PC-9 (cell line): ENCODE measurements at places on chromosomes 2 and 18. TPM values are rescaled to one million over a fixed set of nuclear protein-coding genes. Genes with fewer than 3 reads are reported as not detected.
A peak's percentile ranks its signal among the peaks of the same experiment; 100 is the strongest.

GRCh38 chr2:33645861-33646260 is 46.8 kb upstream of the FAM98A start:
- no peak for DNase-seq

KCNS3 gene
- 28.8 and 34.9 TPM in 2 replicates for total RNA-seq

DNA sequence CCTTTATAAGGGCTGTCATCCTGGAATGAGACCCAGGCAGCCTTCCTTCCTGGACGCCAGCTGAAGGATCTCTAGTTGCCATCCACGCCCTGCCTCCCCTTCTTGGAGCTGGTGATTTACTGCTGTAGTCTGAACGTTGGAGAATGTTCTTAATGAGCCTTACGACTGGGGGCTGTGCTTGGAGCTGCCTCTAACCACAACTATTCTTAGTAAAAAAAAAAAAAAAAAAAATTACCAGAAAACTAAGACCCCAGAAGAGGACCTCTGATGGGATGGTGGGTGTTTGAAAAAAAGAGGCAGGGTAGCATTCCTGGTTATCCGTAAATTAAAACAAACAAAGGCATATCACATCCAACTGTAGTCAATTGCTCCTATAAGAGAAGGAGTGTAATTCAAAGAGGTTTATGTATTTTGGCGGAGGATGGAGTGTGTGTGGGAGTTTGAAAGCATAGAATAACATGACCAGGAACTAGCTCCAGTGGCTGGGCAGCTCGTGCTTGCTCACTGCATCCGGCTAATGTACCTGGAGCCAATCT is 105.4 kb downstream of the QPCT start:
- DNase-seq = no peak

DGKD gene
- 43.1 and 59.5 TPM in 2 replicates for total RNA-seq

- no peak for DNase-seq
Observed at GRCh38 chr2:27249159-27249890, 13.5 kb downstream of the SLC30A3 start.

MYCN gene
- total RNA-seq = not detected in 2 replicates

DSG4 gene
- total RNA-seq = not detected in 2 replicates

GPR55 gene
- not detected in 2 replicates for total RNA-seq

GRCh38 chr2:202910698-202911097 is 775 bp downstream of the WDR12 start:
- DNase-seq = no peak

DNA sequence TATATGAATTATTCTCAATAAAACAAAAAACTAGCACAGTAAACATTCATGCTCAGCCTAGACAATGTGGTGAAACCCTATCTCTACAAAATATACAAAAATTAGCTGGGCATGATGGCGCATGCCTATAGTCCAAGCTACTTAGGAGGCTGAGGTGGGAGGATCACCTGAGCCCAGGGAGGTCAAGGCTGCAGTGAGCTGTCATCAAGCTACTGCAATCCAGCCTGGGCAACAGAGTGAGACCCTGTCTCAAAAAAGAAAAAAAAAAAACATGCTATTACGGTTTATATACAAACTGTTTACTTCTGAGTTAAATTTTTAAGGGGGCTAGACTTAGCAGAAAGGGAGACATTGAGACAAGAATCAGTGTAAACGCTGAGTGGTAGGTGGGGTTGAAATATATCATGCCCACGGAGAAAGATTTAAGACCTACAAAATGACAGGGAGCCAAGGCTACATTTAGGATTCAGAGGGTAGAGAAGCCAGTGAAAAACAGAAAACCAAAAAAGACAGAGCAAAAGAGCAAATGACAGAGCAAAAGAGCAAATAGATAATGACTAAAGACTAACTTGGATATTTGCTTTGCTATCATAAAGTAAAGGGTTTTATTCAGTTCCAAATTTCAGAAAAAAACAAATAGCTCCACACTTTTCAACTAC is 7.5 kb downstream of the TTC32 start:
- DNase-seq = no peak

DNA sequence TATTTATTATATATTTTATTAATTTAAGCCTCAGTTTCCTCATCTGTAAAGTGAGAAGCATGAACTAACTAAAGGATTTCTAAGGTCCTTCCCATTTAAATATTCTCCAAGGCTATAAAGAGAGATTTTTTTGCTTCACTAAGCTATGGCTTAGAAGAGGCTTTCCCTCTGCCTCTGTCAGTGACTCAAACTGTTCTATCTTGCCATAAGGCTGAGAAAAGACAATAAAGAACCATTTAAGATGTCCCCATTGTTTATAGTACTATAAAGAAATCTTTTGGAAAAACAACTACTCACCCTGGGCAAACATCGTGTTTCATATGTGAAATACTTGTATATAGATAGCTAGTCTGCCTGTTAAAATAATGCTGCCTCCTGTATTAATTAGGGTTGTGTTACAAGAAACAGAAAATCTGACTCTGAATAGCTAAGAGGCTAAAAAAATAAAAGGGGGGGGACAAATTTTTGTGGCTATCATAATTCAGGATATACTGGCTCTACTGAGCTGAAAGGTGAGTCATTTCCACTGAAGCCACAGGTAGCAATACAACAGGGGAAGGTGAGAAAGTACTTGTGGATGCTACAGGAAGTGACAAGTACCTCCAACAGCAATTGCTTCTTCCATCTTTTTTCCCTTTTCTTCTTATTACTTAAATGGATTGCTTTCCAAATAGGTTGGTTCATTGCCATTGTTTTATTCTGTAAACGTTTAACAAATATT is 25.4 kb downstream of the EPHA4 start:
- peak; percentile 46 for DNase-seq

RFX8 gene
- not detected in 2 replicates for total RNA-seq

DNA sequence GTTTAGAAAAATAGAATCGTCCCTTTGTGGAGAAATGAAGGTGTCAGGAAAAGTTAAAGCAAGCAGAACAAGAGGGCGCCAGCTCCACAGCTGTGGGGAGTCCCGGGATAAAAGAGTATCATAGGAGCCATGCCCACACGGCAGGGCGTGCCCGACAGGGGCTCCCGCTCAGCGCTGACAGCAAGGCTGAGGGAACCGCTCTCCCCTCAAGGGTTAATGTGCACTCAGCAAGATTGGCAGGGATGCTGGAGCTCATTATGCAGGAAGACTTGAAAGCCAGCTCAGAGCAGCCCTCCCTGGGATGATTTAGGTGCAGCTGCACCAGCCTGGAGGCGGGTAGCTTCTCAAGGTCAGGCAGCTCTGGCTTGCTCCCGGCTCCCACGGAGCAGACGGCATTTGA is 500.2 kb downstream of the EIPR1 start:
- DNase-seq = no peak

GRCh38 chr18:10671441-10671840 is 145.6 kb downstream of the NAPG start:
- DNase-seq = no peak

DNA sequence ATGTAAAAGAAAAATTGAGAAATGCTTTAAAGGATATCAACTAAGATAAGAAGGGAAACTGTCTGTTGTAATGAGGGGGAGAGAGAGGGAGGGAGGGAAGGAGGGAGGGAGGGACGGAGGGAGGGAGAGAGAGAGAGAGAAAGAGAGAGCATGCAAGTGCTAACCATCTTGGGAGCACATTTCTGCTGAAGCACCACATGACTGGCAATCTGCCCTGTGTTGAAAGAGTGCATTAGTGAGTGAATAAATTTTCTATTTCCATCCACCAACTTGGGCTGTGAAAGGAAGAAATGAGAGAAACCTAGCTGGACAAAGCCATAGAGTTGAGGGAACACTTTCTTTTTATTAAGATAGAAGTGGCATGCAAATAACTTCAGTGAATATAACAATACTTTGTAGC is 110.7 kb downstream of the TMX3 start:
- no peak for DNase-seq

DNA sequence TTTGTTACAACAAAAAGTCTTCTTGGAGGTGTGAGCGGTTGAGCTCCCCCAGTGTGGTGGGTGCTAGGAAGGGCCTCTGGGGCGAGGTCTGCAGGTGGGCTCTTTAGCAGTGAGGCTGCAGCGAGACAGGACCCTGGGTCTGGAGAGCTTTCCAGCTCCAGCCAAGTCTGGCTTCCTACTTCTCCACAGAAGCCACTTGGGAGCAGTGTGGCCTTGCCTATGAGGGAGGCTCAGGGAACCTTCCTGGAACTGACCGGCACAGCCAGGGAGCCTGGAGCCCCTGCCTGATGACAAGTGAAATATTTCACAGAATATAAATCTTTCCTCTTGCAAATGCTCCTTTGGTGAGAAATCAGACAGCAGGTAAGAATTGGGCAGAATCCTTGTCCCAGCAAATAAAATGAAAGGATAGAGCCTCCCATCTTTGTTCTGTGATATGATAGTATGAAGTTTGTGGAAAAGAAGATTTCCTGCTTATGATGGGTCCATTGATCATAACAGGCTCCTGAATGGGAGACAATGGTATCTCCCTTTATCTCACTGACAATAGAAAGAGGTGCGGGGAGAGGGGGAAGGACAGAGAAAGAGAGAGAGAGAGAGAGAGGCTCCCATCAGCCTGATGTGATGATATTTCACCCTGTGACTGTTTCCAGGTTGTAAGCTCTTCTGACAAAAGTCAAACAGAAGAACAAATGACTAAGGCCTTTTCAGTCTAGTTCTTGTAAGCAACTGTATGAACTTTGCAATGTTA is 289.8 kb upstream of the SPRED2 start:
- no peak for DNase-seq

GDF7 gene
- 0.04 TPM in 1 of 2 replicates, not detected in the other for total RNA-seq

- no peak for DNase-seq
Observed at GRCh38 chr2:109079590-109079989, 49.4 kb upstream of the SH3RF3 start.

GRCh38 chr2:225104321-225104720 is 62.1 kb upstream of the DOCK10 start:
- no peak for DNase-seq

BOLL gene
- not detected in 2 replicates for total RNA-seq

DNA sequence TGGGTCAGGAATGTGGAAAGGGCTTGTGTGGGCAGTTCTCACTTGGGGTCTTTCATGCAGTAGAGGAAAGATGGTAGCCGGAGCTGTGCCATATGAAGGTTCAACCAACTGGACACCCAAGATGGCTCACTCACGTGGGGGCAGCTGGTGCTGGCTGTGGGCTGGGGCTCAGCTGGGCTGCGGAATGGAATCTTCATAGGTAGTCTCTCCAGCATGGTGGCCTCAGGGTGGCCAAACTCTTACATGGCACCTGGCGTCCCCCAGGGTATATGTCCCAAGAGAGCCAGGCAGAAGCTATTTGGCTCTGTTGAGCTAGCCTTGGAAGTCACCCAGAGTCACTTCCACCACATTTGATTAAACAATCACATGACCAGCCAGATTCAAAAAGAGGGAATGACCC is 163.1 kb upstream of the KLHL29 start:
- DNase-seq = no peak

DNA sequence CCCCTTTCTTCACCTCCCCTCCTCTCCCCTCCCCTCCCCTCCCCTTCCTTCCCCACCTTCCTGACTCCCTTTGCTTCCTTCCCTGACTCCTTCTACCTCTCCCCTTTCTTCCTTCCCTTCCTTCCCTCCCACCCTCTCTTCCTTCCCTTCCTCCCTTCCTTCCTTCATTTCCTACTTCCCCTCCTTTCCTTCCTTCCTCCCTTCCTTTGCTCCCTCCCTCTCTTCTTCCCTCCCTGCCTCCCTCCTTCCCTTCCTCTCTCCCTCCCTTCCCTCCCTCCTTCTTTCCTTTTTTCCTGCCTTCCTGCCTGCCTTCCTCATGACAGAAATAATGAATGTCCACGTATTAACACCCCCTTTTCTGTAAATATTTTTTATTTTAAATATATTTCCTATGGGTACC is 260.2 kb downstream of the ZNF407 start:
- no peak for DNase-seq

TOGARAM2 gene
- 0.44 and 0.45 TPM in 2 replicates for total RNA-seq

TMEM127 gene
- 38.4 and 50.3 TPM in 2 replicates for total RNA-seq

DNA sequence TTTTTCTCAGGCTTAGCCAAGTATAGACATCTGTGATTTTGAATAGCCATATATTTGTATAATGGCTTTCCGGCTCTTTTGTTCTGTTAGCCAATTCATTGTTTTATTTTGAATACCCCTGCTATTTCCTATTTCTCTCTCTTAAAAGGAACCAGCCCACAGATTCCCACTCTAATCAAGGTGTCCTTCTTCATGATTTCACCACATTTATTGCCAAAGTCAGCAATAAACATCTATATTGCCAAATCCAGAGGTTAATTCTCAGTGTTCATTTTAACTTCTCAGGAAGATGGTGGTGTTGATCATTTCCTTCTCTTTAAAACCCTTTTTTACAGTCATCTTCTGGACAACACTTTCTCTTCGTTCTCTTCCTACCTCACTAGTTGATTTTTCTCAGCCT is 13.1 kb upstream of the ITPRID2 start:
- DNase-seq = no peak

AMER3 gene
- total RNA-seq = not detected in 2 replicates

GRCh38 chr18:3864669-3865298 is 414.8 kb downstream of the TGIF1 start:
- DNase-seq = no peak

- no peak for DNase-seq
Observed at GRCh38 chr2:237760506-237761502, 37.8 kb upstream of the RBM44 start.

- DNase-seq = no peak
Observed at GRCh38 chr2:127429291-127429690, 11.1 kb downstream of the PROC start.

DNA sequence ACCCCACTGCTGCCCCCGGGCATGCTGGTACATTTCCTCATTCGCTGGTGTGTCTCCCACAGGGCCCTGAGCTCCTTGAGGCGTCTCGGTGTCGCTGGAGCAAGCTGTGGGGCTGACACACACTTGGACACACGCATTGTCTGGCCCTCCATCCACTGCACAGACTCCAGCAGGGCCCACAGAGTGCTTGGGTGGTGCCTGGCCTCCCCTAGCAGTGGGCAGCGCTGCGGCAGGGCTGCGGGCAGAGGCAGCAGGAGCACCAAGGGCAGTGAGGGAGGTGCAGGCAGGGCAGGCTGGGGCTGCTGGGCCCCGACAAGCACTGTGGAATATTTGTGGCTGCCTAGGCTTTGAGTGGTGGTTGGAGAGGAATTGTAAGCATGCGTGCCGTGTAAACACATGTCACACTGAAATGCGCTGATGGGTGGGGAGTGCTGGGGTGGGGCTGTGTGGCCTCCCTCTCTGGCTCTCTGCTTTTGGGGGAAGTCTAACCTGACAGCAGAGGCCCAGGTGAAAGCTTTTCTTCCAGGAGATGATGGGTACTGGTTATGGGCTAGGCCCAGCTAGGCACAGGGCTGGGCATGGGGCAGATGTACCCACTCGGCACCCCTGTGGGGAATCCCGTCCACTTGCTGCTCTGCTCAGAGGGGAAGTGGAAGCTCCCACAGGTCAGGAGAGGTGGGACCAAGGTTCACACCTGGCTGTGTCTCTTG is 55.5 kb upstream of the HS6ST1 start:
- peak; percentile 53 for DNase-seq

- DNase-seq = no peak
Observed at GRCh38 chr18:62587689-62588088, 64.9 kb downstream of the ZCCHC2 start.
